Activated naive CD4-positive, alpha-beta T cell treated with anti-CD3 and anti-CD28 coated beads, Interleukin-2, amount 10 ng/mL, durations not matched to agents 7 days and 5 days (primary cell): ENCODE measurements at places on chromosomes 7 and 10.

- no peaks in the 10 kb centered on the region for H3K4me1 ChIP-seq
- H3K27ac ChIP-seq = no peak overlapping the region
- DNase-seq = no peak
- no peaks in the 10 kb centered on the region for H3K36me3 ChIP-seq
Observed at GRCh38 chr7:12281038-12281437, 69.9 kb downstream of the TMEM106B start.

DNA sequence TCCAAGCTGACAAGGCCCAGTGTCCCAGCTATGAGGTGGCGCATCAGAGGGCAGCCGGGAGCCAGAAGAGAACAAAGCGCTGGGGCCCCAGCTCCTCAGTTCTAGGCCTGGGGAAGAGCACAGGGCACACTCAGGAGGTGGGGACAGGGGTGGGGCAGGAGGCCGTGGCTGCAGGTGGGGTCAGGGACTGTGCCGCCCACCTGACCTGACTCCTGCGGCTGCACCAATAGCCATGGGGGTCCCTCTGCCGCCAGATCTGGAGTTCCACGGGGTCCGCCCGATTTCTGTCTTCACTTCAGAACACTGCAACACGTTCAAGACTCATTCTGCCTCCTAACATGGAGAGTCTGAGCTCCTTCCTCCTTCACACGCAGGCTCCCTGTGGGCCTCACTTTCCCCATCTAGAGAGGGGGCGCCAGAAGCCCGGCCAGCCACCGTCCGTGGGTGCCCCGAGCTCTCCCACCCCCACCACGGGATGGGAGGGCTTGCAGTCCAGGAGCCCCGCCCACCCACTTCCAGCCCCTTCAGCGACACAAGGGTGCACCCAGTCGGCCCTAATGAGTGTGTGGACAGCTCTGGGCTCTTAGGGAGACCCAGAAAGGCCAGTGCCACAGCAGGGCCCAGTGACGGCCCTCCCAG, 278.3 kb downstream of the MAD1L1 start:
- peaks cover 17% of the 10 kb centered on the region for H3K36me3 ChIP-seq
- H3K4me1 ChIP-seq = peaks cover 12% of the 10 kb centered on the region
- H3K4me3 ChIP-seq = no peak overlapping the region

DNA sequence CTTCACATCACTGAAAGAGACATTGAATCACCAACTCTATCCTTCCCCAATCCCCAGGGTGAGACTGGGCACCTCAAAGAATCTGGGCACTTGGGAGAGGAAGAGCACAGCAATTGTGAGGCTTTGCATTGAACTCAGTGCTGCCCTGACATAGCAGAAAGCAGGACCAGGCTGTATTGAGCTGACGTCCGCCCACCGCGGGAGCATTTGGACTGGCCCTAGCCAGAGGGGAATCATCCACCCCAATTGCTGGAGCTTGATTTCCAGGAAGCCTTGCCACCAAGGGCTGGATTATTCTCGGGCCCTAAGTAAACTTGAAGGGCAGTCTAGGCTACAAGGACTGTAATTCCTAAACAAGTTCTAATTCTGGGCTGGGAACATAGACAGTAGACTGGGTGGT, 416.3 kb upstream of the PHF14 start:
- no peaks in the 10 kb centered on the region for H3K4me1 ChIP-seq
- H3K36me3 ChIP-seq = no peaks in the 10 kb centered on the region
- H3K27me3 ChIP-seq = no peaks in the 10 kb centered on the region
- no peak for DNase-seq
- H3K27ac ChIP-seq = no peak overlapping the region

DNA sequence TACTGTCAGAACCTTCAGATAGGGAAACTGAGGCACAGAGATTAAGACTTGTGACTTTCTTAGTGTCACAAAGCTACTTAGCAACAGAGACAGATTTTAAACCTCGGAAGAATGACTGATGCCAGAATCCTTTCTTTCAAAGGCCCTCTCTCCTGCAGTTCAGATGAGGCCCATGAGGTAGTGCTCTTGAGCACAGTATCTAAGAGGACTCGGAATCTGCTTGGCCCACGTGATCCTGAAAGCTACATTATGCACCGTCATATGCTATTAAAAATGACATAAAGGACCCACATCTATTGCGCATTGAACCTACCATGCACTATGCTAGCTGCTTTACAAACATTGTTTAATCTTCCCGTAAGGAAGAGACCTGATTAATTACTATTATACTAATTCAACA, 355.9 kb downstream of the SFMBT2 start:
- no peaks in the 10 kb centered on the region for H3K4me1 ChIP-seq
- no peak overlapping the region for H3K4me3 ChIP-seq
- no peaks in the 10 kb centered on the region for H3K36me3 ChIP-seq
- H3K27me3 ChIP-seq = peaks cover 6% of the 10 kb centered on the region
- DNase-seq = no peak

GRCh38 chr7:42085531-42085930, 151.5 kb downstream of the GLI3 start:
- no peak overlapping the region for H3K4me3 ChIP-seq
- no peaks in the 10 kb centered on the region for H3K36me3 ChIP-seq
- peaks cover 4% of the 10 kb centered on the region for H3K27me3 ChIP-seq
- no peak for DNase-seq
- H3K27ac ChIP-seq = no peak overlapping the region

DNA sequence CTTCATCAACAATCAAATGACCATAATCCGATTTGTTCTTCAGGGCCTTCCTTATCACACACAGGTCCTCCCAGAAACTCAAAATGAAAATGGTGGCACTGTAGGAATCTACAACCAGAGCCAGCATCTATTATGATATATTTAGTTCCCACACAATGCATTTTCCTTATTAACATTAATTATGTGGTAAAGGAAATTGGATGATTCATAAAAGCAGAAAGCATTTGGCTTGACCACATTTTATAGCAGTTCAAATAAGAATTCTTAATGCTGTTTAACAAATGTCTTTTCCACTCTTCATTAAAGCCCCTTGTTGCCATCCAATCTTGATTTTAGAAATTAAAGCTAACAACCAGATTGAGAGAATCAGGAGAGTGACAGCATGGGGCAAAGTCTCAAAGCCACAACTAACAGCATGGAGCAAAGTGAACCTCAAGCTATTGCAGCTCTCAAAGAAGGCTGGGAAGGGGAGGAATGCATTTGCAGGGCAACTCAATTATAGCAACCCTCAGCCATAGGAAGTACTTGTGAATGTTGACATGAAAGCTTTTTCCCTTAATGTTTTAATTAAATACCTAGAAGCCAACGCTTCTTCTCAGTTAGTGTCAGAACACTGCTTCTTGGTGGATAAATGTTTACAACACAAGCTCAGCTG, 549.1 kb downstream of the NXPH1 start:
- no peak overlapping the region for H3K27ac ChIP-seq
- DNase-seq = no peak
- no peaks in the 10 kb centered on the region for H3K27me3 ChIP-seq
- H3K36me3 ChIP-seq = no peaks in the 10 kb centered on the region
- no peak overlapping the region for H3K4me3 ChIP-seq

- H3K27me3 ChIP-seq = peaks cover 11% of the 10 kb centered on the region
- no peaks in the 10 kb centered on the region for H3K36me3 ChIP-seq
- no peak for DNase-seq
- H3K27ac ChIP-seq = no peak overlapping the region
- no peak overlapping the region for H3K4me3 ChIP-seq
Observed at GRCh38 chr10:271201-271600, 135.9 kb downstream of the ZMYND11 start.

DNA sequence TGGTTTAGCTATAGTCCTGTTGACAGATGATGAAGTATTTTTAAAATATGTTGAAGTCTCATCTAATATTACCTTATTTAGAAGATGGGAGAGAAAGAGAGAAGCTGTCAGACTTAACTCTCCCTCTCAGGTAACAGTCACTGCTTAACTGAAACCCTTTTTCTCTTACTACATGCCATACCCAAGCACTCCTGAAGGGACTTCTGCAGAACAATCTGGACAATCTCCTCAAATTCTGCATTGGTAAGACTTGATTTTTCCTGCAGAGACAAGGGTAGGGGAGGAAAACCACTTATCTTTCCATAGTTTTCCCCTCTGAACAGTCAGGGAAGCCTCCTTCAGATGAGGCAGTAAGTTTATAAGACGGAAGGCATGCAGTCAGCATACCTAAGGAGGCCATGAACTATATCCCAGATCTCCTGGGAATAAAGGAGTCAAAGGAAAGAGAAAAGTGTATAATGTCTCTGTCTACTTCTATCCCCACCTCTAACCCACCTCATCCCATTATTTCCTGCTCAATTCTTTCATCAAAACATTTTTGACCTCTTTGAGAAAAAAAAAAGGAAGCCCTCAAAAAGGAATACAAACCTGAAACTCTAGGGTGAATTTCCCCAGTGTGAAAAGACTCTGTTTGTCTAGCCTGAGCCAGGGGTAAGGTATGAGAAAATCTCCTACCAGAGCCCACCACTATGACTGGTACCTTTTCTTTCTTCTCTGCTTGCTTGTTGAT, 9.4 kb downstream of the ZCWPW1 start:
- peaks cover 5% of the 10 kb centered on the region for H3K27me3 ChIP-seq
- no peak for DNase-seq
- no peaks in the 10 kb centered on the region for H3K36me3 ChIP-seq

DNA sequence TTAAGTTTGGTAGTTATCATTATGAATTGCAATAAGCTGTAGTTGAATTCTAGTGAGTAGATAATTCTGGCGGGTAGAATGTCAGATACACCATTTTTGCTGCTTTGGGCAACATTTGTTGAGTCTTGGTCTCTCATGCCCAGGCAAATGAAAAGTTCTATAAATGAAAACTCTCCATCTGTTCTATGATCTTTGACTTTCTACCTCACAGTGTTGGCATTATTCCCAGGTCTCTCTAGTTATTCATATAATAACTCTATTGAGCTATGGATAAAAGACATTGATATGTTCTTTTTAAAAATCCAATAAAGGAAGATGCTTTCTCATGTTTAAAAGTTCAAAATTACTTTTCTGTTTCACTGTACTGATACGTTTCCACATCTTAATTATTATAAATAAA, 415.3 kb upstream of the SEMA3D start:
- H3K27me3 ChIP-seq = no peaks in the 10 kb centered on the region
- DNase-seq = no peak
- H3K4me3 ChIP-seq = no peak overlapping the region
- H3K4me1 ChIP-seq = no peaks in the 10 kb centered on the region
- no peak overlapping the region for H3K27ac ChIP-seq

DNA sequence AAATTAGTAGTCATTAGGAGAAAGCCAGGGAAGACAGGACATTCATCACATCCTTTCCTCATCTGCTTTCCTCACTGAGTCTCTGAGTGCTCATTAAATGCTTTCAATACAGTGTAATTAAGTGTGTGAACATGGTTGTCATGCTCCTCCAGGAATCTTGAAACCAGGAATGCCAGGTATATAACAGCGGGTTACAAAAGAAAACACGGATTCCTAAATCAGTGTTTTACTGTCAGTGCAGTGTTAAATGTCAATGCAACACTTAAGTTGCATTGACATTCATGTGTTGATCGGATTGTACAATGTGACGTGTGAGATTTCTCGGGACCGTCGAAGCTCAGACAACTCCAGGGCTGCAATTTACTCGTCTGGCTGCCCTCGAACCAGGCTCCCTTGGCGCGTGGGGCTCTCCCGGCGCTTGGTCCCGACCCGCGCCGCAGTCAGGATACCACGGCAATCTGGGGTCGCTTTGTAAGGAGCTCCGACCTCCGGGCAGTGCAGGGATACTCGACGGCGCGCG, 455 bp upstream of the SPAG6 start:
- peaks cover 30% of the 10 kb centered on the region for H3K4me1 ChIP-seq
- H3K4me3 ChIP-seq = peak overlapping the region; percentile 64
- peaks cover 78% of the 10 kb centered on the region for H3K27me3 ChIP-seq
- peak overlapping the region; percentile 81 for H3K27ac ChIP-seq

DNA sequence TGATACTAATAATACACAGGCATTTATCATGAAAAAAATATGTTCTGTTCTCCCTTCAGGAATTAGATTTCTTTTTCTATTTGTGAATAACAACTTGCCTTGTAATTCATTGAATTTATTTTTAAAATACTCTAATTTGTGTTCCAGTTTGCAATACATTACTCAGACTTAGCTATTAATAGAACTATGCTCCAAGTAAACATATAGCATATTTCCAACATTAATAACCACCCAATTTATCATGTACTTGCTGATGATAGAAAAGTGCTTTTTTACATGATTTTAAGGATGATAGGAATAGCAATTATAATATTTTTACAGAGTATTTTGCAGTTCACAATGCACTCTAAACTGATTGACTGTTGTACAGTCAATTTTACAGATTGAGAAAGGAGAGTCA, 338.8 kb upstream of the SEMA3D start:
- H3K27ac ChIP-seq = no peak overlapping the region
- no peaks in the 10 kb centered on the region for H3K36me3 ChIP-seq
- H3K27me3 ChIP-seq = no peaks in the 10 kb centered on the region
- H3K4me3 ChIP-seq = no peak overlapping the region
- no peaks in the 10 kb centered on the region for H3K4me1 ChIP-seq

DNA sequence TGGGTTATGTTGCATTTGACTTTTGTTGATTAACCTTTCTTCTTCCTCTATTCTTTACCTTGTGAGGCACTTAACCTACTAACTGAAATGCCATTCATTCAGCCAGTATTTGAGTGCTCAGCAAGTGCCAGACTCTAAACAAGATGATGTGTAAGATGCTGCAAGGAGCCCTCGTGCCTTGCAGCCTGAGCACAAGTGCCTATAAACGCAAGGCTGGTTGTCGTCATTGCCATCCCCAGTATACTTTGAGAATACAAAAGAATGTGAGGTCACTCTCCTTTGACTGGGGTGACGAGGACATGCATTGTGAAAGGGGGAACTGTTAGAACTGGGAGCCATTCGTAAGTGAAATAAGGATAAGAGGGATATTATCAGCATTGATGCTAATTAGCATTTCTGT, 103.0 kb downstream of the AUTS2 start:
- no peaks in the 10 kb centered on the region for H3K36me3 ChIP-seq
- no peaks in the 10 kb centered on the region for H3K27me3 ChIP-seq
- no peak overlapping the region for H3K4me3 ChIP-seq
- no peak for DNase-seq
- no peak overlapping the region for H3K27ac ChIP-seq
- peaks cover 1% of the 10 kb centered on the region for H3K4me1 ChIP-seq

DNA sequence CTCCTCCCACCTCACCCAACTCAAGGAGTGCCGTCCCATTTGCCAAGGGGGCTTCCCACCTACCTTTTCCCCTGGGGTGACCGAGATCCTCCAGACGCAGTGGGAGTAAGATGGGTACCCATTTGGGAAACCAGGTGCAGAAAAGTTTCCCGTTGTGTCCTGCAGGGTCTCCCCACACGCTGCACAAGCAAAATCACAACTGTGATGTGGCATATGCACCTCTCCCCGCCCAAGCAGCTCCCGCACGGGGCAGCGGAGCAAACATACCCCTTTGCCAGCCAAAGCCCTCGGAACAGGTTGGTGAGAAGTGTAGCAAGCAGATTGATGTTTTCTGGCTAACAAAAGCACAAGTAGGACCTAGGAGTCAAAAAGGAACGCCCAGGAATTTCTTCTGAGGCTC, 51.5 kb upstream of the OPALIN start:
- no peak overlapping the region for H3K4me3 ChIP-seq
- H3K4me1 ChIP-seq = no peaks in the 10 kb centered on the region
- no peak for DNase-seq
- no peak overlapping the region for H3K27ac ChIP-seq
- no peaks in the 10 kb centered on the region for H3K36me3 ChIP-seq
- peaks cover 14% of the 10 kb centered on the region for H3K27me3 ChIP-seq
